ENCODE measurements at places on chromosomes 4 and X.

- DNase-seq, result no peak
Measured at GRCh38 chrX:7215842-7216241, 67.9 kb upstream of the PUDP start.

DNA sequence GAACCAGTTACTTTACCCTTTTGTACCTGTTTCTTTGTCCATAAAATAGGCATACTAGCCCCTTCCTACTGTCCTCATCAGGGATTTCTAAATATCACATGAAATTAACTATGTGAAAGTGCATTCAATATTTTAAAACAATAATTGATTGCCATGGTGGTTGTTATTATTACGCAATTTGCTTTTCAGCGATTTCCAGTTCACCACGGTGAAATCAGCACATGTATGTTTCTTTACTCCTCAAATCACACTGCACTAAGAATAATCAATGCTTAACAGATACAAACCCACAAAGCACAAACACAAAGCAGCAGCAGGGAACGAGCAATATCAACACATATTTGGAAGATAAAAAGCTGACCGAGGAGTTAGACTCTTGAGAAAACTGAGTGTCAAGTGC, 371.3 kb upstream of the NOCT start:
- no peak for DNase-seq

DNA sequence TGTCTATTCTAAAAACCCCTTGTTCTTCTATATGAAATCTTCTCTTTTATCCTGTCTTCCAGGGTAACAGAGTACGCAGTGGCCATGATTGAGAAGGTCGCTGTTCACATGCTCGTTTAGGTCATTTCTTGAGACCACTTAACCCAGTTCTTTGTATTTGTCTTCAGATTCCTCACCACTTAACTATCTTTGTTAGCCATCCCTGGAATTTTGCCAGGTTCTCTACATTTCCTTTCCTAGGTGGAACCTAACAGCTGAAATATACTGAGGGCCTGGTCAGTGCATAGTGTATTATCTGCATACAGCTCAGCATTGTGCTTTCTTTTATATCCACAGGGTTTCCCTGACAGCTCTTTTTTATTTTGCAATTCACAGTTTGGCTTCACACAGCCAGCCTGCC, 148.9 kb upstream of the GALNT7 start:
- no peak for DNase-seq

DNA sequence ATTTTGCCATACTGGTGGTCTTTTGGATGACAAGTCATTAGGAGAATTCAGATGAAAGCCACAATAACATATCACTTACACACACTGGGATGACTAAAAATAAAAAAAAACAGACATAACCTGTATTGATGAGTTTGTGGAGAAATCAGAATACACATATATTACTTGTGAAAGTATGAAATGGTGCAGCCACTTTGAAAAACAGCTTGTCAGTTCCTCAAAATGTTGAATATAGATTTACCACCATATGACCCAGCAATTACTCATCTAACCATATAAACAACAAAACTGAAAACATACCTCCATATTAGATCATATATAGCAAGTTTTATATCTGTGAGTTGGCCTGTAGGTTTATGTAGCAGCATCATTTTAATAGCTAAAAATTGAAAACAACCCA, 608.7 kb downstream of the TLL1 start:
- DNase-seq, result no peak

GRCh38 chrX:52355108-52355507, 13.7 kb upstream of the XAGE2 start:
- no peak for DNase-seq

DNA sequence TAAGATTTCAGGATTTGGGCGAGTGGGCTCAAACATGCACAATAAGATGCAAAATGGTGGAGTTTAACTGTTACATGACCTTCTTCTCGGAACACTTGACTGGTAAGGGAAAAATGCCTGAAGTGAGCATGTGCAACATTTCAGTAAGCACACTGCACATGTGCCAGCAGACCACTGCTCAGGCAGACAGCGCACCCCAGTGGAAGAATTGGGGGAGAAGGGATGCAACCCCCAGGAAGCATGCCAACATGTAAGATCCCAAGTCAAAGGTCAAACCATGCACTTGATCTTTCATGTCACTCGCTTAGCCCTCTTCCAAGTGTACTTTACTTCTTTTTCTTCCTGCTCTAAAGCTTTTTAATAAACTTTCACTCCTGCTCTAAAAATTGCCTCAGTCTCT, 256.3 kb downstream of the CENPC start:
- no peak for DNase-seq

DNA sequence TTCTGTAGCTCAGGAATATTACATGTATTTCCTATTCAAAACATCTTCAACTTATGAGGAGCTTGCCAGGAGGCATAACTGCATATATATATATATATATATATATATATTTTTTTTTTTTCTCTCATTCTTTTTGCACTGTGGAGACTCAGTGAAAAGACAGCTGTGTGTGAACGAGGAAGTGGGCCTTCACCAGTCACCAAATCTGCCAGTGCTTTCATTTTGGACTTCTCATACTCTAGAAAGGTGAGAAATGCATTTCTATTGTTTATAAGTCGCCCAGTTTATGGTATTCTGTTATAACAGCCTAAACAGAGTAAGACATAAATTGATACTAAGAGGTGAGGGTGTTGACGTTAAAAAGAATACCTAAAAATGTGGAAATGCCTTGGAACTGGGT, 710.6 kb downstream of the TRAM1L1 start:
- no peak for DNase-seq

GRCh38 chrX:100659431-100660137, 15.6 kb downstream of the SRPX2 start:
- no peak for DNase-seq

- no peak for DNase-seq
Measured at GRCh38 chr4:24179201-24179840, 289.5 kb upstream of the PPARGC1A start.

DNA sequence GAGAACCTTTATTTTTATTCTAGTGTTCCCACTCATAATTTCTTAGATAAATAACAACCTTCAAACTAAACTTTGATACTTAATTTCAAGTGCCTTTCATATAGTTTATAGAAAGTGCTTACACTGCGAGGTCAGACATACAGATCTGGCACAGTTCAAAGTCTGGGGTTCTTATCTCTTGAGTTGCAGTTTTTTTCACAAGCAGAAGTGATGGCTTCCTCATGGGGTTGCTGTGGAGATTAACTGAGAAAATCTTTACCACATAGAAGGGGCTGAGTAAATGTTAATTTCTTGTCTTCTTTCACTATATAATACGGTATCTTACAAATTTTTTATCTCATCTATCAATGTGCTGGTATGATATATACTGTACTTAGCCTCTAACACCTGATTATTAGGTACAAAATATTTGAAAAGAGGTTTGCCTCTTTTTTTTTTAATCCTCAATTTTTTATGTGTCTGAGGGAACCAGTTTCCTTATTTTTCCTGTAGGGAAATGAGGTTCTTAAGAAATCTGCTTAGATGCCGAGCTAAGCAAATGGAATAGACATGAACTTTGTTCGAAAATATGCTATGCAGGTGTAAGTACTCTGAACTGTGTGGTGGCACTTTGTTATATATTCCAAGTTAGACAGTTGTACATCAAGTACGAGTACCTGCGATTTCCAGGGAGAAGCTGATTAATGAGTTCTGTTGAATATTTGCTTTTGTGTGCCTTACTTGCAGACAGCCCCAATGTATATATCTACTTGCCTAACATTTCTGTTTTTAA, 3.3 kb downstream of the ING2 start:
- DNase-seq, result no peak

DNA sequence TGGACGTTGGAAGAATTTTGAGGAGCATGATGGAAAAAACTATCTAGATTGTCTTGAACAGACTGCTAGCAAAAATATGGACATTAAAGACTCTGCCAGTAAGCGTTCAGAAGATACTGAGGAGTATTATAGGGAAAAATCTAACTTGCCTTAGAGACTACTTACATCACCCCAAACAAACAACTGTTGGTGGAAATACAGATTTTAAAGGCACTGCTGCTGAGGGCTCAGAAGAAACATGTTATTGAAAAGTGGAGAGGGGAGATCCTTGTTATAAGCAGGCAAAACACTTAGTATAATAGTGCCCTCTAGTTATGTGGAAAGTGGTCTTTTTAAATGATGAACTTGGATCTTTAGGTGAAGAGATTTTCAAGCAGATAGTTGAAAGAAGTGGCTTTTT, 29.2 kb downstream of the MAD2L1 start:
- no peak for DNase-seq

DNA sequence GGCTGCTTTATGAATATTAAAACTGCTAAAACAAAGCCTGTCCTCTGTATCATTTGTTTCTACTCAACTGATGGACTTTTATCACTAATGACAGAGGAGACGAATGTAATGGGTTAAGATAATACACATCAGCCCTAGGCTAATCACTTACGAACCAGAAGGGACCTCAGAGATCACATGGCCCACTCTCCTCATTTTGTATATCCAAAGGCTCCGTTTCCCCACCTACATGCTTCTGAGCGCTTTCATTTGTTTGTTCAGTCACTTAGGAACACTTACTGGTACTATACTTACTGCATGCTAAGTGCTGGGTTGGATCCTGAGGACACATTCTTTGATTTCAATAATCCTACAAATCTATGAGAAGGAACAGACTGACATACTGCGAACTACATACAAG, 169.3 kb downstream of the CEP135 start:
- no peak for DNase-seq

DNA sequence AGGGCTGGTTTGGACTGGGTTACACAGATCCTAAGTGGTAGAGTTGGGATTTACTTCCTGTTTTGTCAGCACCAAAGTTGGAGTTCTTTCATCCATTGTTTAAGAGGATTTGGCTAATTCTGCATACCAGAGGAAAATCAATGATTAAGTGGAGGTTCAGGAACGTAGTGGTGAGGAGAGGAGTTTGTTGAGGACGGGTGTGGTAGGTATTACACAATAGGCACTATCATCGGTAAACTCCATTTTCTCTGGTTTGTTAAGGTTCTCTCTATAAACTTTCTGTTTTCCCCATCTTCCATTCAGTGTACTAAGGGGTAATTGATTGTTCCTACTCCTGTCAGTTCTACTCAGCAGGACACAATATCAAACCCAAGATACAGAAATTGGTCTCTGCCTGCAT, 107.5 kb upstream of the VCX2 start:
- DNase-seq, result no peak

- DNase-seq, result no peak
Measured at GRCh38 chr4:144316869-144317268, 176.4 kb upstream of the GYPA start.

- DNase-seq, result peak; percentile 26
Measured at GRCh38 chrX:30577362-30577991, at the start of gene TASL. TSS of gene TASL (minus strand) at chrX:30577766. CDS start at chrX:30560355, 17,411 bp downstream.

- DNase-seq, result no peak
Measured at GRCh38 chr4:38241541-38241940, 281.3 kb downstream of the PTTG2 start.

DNA sequence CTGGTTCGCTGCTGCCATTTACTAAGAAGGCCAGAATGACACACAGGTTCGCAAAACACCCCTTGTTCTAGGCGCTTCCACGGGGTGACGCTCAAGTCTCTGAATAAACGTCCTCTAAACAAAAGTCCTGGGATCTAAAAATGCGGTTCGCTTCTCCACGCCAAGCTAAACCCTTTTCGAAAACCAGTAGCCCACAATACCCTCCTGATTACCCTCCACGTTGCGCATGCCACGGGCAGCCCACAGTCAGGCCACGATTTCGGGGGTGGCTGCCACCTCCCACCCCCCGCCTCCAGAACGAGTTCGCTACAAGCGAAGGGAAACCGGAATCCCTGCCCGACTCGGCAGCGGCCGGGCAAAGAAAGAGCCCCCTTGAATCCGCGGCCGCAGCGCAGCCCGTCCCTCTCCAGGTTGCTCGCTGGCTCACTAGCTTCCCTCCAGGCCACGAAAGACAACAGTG, 423 bp downstream of the RPL39 start:
- peak; percentile 24 for DNase-seq

DNA sequence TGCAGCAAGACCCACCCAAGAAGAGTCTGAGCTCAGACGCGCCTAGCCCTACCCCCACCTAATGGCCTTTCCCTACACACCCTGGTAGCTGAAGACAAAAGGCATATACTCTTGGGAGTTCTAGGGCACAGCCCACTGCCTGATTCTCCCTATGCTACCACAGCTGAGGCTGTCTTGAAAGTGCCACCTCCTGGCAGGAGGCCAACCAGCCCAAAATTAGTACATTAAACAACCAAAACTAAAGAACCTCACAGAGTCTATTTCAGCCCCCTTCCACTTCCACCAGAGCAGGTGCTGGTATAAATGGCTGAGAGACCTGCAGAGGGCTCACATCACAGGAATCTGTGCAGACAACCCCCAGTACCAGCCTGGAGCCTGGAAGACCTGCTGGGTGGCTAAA, 119.1 kb downstream of the HMGN5 start:
- no peak for DNase-seq

- DNase-seq, result no peak
Measured at GRCh38 chr4:13530823-13531624, 13.3 kb downstream of the NKX3-2 start.

DNA sequence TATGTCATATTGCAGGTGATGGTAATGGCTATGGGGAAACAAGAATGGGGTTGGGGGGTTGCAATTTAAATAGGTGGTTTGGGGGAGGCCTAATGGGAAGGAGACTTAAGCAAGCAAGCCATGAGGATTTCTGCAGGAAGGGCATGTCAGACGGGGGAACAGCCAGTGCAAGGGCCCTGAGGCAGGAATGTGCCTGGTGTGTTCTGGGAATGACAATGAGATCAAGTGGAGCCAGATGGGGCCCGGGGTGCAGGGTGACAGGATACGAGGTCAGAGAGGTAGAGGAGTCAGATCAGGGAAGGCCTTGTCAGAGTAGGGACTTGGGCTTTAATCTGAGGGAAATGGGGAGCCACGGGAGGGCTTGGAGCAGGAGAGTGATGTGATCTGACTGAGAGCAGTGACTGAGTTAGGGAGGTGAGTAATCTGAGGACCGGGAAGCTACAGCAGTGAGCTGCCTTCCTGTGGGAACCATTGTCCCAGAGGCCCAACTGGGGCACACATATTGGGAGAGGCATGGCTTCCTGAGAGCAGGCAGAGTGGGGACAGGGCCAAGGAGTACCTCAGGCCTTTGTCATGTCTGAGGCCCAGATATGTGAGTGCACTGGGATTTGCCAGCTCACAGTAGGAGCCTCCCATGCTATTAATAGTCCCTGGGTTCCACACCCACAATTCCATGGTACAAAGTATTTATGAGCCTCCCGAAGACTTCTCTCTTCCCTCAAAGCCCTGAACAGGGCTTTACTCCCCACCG, 139.8 kb downstream of the BCOR start:
- DNase-seq, result no peak

GRCh38 chr4:87005690-87006425, 71.0 kb downstream of the AFF1 start:
- peak; percentile 42 for DNase-seq

DNA sequence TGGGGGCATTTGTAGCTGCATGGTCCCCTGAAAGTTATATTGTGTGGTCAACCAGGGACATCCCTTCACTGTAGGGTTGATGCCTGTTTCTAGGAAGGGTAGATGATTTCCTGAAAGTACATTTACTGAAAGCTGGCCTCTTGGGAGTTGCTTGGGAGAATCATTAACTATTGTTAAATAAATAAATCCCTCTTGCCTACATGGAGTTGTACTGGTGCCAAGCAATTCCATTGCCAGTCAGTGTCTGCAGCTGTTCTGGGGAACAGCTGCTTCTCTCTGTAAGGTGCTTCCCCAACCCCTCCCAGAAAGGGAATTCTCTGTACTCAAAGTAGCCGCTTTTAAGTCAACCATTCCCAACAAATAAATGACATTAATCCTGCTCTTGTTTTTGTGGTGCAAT, 51.1 kb downstream of the C4orf51 start:
- DNase-seq, result no peak
